Pericardium fibroblast (primary cell): ENCODE measurements at places on chromosomes 12 and 14. TPM values are rescaled to one million over a fixed set of nuclear protein-coding genes. Genes with fewer than 3 reads are reported as not detected.

Gene KCNJ8
- 0.58 and 2.3 TPM in 2 replicates for total RNA-seq

Gene ADGRD1
- 18.2 and 22.0 TPM in 2 replicates for total RNA-seq

Gene CARMIL3
- total RNA-seq = 0.23 TPM in 1 of 2 replicates, not detected in the other

Gene KRT82
- total RNA-seq = not detected in 2 replicates

Gene SPTB
- under 0.01 TPM in 1 of 2 replicates, not detected in the other for total RNA-seq

Gene CDK2
- total RNA-seq = 10.5 and 17.5 TPM in 2 replicates

Gene NKX2-1
- total RNA-seq = not detected in 2 replicates

Gene GLIPR1L1
- not detected in 2 replicates for total RNA-seq

Gene HIP1R
- total RNA-seq = 8.1 and 14.1 TPM in 2 replicates

Gene AKAP5
- total RNA-seq = 0.09 and 0.70 TPM in 2 replicates

Gene SMCO3
- total RNA-seq = 1.7 and 7.6 TPM in 2 replicates

Gene CCDC38
- not detected in 2 replicates for total RNA-seq

Gene CLEC2D
- 1.7 and 2.7 TPM in 2 replicates for total RNA-seq

Gene ASCL1
- total RNA-seq = not detected in 2 replicates

Gene MMP17
- total RNA-seq = 18.5 and 21.6 TPM in 2 replicates

Gene CLEC4C
- total RNA-seq = not detected in 2 replicates

Gene NOS1
- not detected in 2 replicates for total RNA-seq

Gene TMCC3
- total RNA-seq = 0.51 and 4.1 TPM in 2 replicates

Gene CD4
- total RNA-seq = 0.35 and 0.60 TPM in 2 replicates

Gene BEGAIN
- total RNA-seq = 0.09 and 0.35 TPM in 2 replicates

Gene INSM2
- not detected in 2 replicates for total RNA-seq

Gene FAM222A
- total RNA-seq = 0.43 and 2.1 TPM in 2 replicates

Gene JAG2
- total RNA-seq = 0.12 and 1.4 TPM in 2 replicates

Gene KLRC3
- not detected in 2 replicates for total RNA-seq

Gene TAS2R31
- 0.35 TPM in 1 of 2 replicates, not detected in the other for total RNA-seq

Gene AP4S1
- 2.1 and 4.8 TPM in 2 replicates for total RNA-seq

Gene AMN
- total RNA-seq = 0.17 and 12.4 TPM in 2 replicates

Gene BDKRB1
- total RNA-seq = 0.68 and 6.3 TPM in 2 replicates

Gene FIGNL2
- 0.09 TPM in 1 of 2 replicates, not detected in the other for total RNA-seq

Gene ACOT6
- total RNA-seq = not detected in 2 replicates

Gene KITLG
- 9.4 and 12.4 TPM in 2 replicates for total RNA-seq

Gene PARPBP
- total RNA-seq = 2.0 and 2.8 TPM in 2 replicates

Gene TAS2R9
- not detected in 2 replicates for total RNA-seq

Gene ATL1
- total RNA-seq = 5.7 and 11.8 TPM in 2 replicates

Gene C12orf50
- not detected in 2 replicates for total RNA-seq

Gene GLI1
- 0.68 and 1.3 TPM in 2 replicates for total RNA-seq

Gene GRIP1
- not detected in 2 replicates for total RNA-seq

Gene RTL1
- not detected in 2 replicates for total RNA-seq
